RPMI7951 (cell line): ENCODE measurements at places on chromosomes 5 and 9. TPM values are rescaled to one million over a fixed set of nuclear protein-coding genes. Genes with fewer than 3 reads are reported as not detected.
A peak's percentile ranks its signal among the peaks of the same experiment; 100 is the strongest.

PCDHGA5 gene
- 1.5 and 1.8 TPM in 2 replicates for total RNA-seq

PCDHGC3 gene
- total RNA-seq, result 75.6 and 81.8 TPM in 2 replicates

MTAP gene
- 25.7 and 34.0 TPM in 2 replicates for total RNA-seq

- DNase-seq, result peak; percentile 2
These were observed 34.4 kb downstream of the APC start for GRCh38 chr5:112772124-112772523.

GRCh38 chr9:83445703-83446265, 92.4 kb downstream of the FRMD3 start:
- no peak for DNase-seq

DNA sequence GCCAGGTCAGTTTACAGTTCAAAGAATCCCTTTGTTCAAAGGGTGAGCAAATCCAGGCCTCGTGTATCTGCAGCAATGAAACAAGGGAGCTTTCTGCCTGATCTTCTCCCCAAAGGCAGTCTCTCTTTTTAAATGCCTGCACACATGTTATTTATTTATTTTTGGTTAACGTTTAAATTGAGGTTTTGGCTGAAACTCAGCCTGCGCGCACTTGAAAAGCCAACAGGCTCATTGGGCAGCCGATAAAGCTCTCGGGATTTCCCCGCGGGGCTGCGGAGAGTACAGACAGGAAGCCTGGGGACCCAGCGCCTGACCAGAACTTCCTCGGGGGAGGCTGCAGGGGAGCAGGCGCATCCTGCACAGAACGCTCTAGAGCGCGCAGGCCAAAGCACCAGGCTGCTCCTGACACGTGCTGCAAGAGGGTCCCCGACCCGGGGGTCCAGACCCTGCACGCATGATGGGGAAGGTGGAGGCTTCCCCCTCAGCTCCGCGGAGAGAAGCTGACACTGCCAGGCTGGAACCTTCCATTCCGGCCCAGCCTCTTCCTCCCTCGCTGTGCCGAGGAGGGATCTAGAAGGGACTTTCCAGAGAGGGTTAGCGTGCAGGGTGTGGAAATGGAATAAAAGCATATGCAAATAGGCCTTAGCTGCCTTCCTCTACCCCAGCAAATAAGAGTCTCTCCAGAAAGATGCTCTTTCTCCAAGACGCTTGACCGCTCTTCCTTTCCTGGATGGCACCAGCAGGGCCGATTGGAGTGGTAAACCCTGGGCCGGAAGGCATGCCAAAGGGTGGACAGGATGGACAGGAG, 46.1 kb downstream of the PTTG1 start:
- DNase-seq, result peak; percentile 98

DNA sequence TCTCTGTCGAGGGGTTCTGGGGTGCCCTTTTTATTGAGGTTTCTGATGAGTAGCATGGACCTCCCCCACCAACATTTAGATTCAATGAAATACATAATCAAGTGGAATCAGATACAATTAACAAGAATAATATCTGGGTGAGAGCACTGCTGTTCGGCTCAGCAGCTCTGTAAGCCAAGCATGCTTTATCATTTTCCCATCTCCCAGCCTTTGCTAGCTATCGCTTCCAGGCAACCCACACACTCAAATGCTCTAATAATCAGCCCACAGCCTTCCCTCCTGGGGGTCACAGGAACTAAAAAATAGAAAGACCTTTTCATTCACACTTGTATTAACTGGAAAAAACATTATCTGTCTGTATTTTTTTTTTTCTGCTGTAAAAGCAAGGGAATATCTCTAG, 8.9 kb downstream of the PLPPR1 start:
- no peak for DNase-seq

PPP2R2B gene
- 0.68 TPM in 1 of 2 replicates, not detected in the other for total RNA-seq

- DNase-seq, result peak; percentile 2
These were observed 2.8 kb downstream of the CDH10 start for GRCh38 chr5:24642022-24642421.

DNA sequence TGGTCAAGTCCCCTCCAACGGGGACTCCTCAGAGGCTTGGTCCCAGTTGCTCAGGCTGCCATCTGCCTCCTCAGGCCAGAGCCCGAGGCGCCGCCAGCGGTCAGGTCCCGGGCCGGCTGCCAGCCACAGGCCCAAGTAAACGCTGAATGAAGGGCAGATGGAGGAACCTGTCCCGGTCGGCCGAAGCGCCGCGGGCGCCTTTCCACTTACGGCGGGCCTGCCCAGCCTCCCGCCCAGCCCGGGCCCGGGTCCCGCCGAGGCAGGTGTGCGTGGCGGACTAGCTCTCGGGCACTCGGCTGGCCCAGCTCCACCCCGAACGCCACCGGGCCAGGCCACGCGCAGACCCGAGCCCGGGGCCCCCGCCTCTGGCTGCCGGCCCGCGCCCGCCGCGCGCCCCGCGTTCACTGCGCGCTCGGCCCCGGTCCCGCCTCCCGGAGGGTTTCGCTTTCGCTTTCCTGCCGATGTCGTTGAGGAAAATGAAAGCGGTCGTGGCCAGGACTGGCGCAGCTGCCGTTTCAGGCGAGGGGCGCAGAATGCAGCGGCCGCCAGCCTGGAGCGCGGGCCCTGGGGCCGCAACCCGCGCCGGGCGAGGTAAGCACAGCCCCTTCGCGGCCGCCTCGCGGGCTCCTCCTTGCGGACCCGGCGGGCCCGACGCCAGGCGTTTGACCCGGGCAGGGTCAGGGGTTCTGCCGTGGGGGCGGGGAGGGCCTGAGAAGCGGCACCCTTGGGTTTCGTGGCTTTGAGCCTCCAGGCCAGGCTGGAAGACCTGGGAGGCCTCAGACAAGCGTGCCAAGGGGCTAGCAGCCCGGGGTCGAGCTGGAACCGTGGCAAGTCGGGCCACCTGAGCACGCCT, 41.2 kb downstream of the SLC22A5 start:
- peak; percentile 73 for DNase-seq

DNA sequence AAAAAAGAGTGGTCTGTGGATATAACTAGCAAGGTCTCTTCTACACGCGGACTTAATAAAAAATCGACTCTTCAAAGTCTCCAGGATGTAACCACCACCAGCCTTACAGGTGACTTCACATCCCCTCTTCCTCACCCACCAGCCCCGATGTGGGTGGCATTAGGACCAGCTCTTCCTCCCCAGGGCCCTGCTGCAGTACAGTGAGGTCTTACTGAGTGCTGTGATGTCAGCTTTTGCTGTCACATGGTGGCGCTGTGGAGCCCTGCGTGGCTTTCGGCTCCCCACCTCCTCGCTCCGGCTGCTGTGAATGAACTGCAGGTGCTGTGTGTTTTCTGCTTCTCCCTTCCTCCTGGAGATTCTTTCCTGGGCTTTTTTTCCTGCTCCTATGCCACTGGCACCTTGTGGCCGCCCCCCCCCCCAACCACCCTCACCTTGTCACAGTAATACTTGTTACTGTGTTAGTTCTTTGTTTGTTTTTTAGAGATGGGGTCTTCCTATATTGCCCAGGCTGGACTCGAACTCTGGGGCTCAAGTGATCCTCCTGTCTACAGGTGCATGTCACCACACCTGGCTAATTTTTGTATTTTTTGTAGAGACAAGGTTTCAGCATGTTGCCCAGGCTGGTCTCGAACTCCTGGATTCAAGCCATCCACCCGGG, 15.8 kb upstream of the RAPGEF1 start:
- peak; percentile 59 for DNase-seq

GRCh38 chr5:174793684-174794328, 69.4 kb downstream of the MSX2 start:
- DNase-seq, result peak; percentile 57

DNA sequence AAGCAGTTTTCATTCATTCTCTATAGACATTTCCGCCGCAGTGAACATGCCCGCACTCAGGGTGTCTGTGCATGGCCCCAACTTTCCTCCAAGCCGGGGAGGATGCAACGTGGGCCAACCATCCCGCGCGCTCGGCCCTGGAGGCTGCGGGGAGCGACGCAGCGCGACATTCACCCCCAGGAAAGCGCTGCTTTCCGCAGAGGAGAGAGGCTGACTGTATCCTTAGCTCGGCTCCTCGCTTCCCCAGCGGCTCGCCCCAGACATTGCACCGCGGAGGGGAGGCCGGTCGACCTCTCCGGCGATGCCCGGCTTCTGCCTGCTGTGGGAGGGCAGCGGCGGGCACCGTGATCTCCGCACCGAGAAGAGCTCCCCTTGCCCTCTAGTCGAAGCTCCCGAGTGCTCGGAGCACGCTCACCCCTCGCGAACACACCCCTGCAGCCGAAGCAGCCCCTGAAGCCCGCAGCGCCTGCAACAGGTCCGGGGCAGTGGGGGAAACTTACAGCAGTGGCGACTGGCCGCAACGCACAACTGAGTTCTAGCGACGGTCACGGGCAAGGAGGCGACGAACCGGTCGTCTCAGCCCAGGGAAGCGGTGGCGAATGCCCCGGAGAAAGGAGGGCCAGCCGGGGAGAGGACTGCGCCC, 600 bp downstream of the ENC1 start:
- peak; percentile 54 for DNase-seq

DNA sequence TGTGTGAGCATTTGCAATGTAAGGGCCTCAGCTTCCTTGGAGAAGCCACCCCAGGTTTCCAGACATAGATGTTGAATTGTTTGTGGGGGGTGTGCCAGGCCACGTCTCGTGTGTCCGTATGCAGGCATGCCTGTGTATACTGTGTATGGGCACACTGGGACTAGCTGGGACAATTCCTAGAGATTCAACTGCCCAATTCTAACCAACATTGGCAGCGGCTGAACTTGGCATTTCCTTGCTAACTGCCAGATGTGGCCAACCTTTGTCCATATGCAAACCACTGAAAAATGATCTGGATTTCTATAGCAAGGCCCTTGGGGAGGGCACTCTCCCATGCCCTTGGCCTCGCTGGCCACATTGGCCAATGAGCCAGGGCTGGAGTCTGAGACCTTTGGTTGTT, 50.3 kb downstream of the SAR1B start:
- DNase-seq, result no peak

CARD6 gene
- total RNA-seq, result 2.5 and 4.3 TPM in 2 replicates

HRH2 gene
- total RNA-seq, result 4.4 and 5.3 TPM in 2 replicates

- no peak for DNase-seq
These were observed 94.2 kb downstream of the PCSK1 start for GRCh38 chr5:96338624-96339415.

DNA sequence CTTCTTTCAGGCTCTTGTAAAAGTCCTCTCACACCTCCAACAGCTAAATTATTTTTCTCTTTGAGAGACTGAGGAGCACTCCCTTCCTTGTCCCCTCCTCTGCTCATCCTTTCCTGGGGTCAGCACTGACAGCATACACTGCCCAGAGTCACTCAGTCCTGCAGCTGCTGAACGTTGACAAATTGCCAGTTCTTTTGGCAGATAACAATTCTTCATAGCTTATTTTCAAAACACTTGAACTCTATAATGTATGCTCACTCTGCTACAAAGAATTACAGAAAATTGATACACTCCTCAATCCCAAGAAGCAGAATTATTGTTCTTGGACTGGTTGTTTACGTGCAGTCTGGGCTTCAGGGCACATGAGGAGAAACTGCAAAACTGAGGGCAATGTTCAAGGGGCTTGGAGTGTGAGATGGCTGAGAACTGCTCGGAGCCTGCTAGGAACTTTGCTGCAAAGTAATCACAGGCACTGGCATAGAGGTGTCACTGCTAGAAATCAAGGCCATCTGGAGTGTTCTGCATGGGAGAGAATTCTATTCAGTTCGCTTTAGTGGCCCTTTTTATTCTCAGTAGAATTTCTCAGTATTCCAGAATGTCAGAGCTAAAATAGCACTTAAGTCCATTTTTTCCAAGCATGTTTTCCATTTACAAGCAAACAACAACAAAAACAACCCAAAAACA, 96.4 kb upstream of the SPOCK1 start:
- no peak for DNase-seq

DNA sequence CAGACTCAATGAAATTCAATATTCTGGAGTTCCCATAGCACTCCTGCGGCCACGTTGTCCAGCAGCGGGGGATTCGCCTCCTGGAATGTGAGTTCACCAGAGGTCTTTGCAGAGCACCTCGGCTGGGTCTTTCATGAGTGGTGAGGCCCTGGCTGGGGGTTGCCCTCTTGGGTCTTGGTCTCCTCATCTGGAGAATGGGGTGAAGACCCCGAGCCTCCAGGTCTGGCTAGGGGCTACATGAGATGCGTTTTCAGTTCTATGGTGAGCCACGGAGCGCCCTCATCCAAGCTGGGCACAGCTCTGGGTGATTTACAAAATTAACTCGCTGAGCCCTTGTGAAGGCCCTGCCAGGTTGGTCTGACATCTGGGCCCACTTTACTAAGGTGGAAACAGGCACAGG, 37.5 kb upstream of the RXRA start:
- no peak for DNase-seq

DNA sequence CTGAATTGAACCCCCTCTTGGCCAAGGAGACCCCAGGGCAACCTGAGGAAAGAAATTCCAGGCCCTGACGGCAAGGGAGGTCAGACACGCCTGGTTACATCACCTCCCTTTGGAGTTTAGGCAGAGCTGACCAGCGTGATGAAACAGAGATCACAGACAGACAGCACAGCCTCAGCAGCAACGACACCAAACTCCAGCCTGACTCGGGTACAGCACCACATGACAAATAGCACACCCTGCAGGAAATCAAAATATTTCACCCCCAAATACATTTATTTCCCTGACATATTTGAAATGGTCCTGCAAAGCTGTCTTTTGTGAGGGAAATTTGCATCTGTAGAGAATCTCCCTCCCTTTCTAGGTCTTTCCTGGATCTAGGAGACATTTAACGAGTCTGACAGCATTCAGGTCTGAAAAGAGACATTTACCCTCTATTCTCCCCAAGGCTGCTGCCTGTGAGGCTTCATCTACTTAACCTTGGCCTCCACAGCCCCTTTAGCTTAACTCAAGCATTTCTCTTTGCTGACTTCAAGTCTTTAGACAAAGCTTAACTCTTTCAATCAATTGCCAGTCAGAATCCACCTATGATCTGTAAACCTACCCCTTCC, 2.6 kb downstream of the QSOX2 start:
- no peak for DNase-seq

SPATA31C1 gene
- total RNA-seq, result not detected in 2 replicates

DNA sequence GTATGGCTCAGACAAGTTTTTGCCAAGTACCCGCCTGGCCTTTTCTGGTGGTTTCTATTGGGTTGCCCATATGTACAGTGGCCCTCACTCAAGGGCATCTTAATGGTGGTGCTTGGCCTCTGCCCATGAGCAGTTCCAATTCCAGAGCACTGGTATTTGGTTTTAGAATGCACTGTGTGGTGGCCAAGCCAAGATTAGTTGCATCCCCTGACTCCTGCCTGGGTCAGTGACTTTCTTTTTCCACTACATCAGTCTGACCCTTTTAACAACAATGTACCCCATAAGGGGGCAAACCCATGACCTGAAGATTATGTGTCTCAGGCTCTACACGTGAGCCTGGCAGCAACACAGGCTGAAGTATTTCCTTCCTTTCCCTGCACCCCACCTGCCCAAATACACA, 34.2 kb downstream of the NPR3 start:
- DNase-seq, result no peak

C9orf50 gene
- not detected in 2 replicates for total RNA-seq

GRCh38 chr5:66779528-66779927, 183.3 kb downstream of the MAST4 start:
- peak; percentile 1 for DNase-seq

GRCh38 chr9:89527084-89527483, 29.2 kb upstream of the SEMA4D start:
- DNase-seq, result no peak
